T-cell (primary cell): ENCODE measurements at places on chromosomes 4 and X.

- DNase-seq: no peak
Observed at GRCh38 chr4:139630991-139631390, 34.6 kb upstream of the MGST2 start.

DNA sequence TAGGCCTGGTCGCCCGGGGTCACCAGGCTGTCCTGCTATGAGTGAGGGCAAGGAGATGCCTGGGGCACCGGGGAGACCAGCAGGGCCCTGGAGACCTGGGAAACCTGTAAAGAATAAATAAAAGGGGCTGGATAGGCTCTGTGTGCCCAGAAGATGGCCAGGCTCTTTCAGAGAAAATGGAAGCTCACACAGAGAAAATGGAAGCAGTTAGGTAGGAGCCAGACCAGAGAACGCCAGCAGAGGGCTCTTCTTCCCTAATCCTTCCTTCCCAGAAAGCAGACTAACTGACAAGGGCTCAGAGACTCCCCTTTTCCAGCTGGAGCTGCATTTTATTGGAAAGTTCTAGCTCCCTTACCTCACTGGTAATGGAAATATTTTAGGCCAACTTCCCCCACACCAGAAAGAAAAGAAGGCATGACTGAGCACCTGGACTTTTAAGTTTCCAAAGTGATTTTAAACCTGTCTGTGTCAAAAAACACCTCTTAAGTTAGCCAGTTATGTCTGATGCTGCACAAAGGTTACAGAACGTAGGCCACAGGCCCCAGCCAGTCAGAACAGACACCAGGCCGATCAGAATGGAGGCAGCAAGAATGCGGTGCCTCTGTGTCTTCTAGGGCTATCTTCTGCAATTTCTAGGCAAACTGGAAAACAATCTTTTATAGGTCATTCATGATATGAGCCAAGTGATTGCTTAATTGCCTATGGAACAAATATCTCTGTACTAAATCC lies 74.0 kb downstream of the ATG4A start:
- DNase-seq: no peak

GRCh38 chrX:43448688-43449087 lies 207.4 kb upstream of the MAOA start:
- DNase-seq: no peak

GRCh38 chr4:77765720-77766119 lies 53.4 kb downstream of the CNOT6L start:
- no peak for DNase-seq

DNA sequence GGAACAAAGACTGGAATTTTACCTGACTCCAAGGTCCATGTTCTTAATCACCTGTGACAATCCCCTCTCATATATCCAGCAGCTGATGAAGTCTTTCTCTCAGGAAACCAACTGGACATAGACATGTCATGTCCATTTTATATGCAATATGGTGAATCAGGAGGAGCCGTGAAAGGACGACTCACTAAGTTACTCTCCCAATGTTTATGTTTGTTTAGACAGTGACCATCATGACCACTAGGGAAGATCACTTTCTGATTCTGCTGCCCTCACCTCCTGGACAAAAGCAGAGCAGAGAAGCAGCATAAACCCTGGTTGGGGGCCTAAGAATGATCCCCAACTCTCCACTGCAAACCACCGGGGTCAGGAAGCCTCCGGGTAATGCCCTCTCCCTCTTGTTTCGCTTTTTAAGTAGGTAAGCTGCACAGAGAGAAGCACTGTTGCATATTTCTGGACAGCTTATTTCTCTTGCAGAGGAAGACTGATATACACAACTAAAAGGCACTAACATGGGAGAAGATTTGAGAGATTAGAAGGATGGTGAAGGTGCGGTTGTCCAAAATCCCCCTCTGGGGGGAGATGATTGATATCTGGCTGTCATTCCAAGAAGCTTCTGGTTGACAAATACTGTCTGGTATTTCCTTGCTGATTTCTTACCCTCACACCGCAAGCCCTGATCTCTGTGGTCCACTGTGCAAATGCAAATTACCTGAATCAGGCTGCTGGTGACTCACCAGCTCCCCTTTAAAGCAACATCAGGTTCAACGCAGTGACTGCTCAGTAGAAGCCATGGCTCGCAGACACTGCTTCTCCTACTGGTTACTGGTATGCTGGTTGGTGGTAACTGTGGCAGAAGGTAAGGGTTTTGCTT lies at the start of gene ODAPH:
TSS of gene ODAPH (plus strand) at position 773 of the 871 bp plus-strand sequence. CDS start at position 790, 17 bp downstream.
- no peak for DNase-seq

- no peak for DNase-seq
Observed at GRCh38 chrX:125954236-125954635, 211.9 kb downstream of the DCAF12L2 start.

DNA sequence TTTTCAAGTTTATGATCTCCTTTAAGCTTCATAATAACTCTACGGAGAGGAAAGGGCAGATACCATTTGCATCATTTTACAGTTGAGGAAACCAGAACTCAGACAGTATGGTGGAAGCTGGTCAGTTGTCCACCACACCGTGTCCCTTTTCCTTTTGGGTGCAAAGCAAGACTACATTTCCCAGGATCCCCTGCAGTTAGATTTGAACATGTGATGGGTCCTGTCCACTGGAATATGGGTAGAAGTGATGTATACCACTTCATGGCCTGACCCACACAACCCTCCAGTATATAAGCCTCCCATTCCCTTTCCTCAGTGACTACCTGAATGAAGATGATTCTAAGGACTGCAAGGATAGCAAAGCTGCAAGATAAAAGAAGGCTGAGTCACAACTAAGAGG lies 74.7 kb downstream of the BEND2 start:
- DNase-seq: no peak

- DNase-seq: no peak
Observed at GRCh38 chr4:169723207-169723965, 34.4 kb downstream of the HPF1 start.

GRCh38 chrX:17403189-17403691 lies 28.2 kb downstream of the NHS start:
- DNase-seq: no peak

DNA sequence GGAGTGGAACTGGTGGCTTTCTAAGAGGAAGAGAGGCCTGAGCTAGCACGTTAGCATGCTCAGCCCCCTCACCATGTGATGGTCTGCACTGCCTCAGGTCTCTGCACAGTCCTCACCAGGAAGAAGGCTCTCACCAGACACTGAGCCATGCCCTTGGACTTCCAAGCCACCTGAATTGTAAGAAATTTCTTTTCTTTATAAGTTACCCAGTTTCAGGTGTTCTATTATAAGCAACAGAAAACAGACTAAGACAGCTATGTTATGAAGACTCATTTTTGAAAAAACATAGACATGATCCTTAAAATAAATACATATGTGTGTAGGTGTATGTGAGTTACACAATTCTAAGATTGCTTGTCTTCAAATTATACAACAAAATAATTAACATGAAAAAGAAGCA lies 74.7 kb downstream of the CEP44 start:
- no peak for DNase-seq

GRCh38 chr4:119310826-119311225 lies 11.1 kb downstream of the FABP2 start:
- no peak for DNase-seq

DNA sequence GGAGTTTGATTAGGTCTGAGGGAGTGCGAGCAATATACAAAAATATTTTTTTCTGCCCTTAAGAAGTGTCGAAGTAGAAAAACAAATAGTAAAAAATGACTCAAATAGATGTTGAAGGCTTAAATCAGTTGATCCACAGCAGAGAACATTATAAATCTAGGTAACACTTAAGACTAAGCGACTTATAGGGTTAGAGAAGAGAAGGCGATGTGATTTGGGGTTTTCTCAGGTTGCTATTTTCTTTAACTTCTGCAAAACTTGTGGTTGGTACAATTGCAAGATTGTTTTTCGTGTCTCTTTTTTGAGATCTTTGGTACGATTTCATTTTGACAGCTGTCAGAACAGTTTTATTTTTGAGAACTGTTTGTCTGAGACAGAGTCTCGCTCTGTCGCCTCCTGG lies 1479.5 kb downstream of the PCDH7 start:
- DNase-seq: no peak

GRCh38 chr4:165328708-165329107 lies 1.2 kb downstream of the MSMO1 start:
- DNase-seq: no peak

- no peak for DNase-seq
Observed at GRCh38 chr4:168394556-168394955, 76.0 kb upstream of the DDX60 start.

- DNase-seq: no peak
Observed at GRCh38 chr4:2424581-2424980, 5.8 kb downstream of the CFAP99 start.

DNA sequence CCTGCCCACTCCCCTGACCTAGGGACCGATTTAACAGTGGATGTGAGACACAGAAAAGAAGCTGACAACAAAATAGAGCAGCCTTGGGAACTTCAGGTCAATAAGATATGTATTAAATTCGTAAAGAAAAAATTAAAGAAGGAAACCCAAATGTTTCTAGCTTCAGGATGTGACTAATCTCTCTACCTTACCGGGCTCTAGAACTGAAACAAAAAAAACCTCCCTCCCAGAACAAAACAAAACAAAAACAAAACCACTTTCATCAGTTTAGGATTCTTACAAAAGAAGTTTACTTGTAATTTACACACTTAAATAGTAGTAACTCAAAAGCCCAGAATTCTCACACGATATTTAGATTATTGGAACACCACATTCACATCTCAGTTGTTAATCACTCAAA lies 185.8 kb upstream of the RPS6KA3 start:
- DNase-seq: no peak

DNA sequence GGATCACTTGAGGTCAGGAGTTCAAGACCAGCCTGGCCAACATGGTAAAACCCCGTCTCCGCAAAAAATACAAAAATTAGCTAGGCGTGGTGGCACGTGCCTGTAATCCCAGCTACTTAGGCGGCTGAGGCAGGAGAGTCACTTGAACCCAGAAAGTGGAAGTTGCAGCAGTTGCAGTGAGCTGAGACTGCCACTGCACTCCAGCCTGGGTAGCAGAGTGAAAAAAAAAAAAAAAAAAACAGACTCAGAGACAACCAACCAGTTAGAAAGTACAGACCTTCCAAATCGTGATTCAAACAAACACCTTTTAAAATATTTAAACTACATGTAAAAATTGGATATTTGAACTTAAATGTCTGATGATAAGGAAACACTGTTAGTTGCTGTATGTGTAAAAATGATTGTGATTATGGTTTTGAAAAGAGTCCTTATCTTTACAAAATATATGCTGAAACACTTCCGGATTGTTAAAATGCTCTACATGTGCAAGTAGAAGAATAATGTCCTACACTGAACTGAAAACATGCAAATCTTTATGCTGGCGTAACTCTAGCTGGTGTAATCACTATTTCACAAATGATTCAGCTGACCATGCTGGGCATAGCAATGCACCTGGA lies 37.8 kb downstream of the SH3KBP1 start:
- no peak for DNase-seq

DNA sequence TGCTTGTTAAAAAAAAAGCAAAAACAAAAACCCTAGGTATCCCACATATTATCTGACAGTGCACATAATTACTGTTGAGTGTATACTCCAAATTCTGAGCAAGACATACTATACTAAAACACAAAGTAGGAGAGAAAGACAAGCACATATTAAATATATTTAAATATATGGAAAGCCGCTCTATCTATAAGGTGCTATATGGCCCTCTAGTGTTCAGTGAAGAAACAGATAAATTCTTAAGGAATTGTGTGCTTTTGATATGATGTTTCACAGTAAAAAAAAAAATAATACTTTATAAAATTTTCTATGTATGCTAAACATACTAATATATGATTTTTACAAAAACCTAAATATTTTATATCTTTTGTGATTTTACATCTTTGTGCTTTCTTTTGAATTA lies 137.8 kb downstream of the FBXW7 start:
- no peak for DNase-seq

GRCh38 chr4:54281054-54281766 lies 52.1 kb downstream of the PDGFRA start:
- no peak for DNase-seq

GRCh38 chr4:106365613-106366012 lies 3.0 kb downstream of the GIMD1 start:
- DNase-seq: no peak

GRCh38 chr4:135834471-135834870 lies 1632.9 kb upstream of the PABPC4L start:
- DNase-seq: no peak
